GM23248 (cell line): ENCODE measurements at places on chromosomes 4 and X. TPM values are rescaled to one million over a fixed set of nuclear protein-coding genes. Genes with fewer than 3 reads are reported as not detected.

GRCh38 chr4:170721812-170722373 lies 632.1 kb upstream of the AADAT start:
- no peak for DNase-seq

DNA sequence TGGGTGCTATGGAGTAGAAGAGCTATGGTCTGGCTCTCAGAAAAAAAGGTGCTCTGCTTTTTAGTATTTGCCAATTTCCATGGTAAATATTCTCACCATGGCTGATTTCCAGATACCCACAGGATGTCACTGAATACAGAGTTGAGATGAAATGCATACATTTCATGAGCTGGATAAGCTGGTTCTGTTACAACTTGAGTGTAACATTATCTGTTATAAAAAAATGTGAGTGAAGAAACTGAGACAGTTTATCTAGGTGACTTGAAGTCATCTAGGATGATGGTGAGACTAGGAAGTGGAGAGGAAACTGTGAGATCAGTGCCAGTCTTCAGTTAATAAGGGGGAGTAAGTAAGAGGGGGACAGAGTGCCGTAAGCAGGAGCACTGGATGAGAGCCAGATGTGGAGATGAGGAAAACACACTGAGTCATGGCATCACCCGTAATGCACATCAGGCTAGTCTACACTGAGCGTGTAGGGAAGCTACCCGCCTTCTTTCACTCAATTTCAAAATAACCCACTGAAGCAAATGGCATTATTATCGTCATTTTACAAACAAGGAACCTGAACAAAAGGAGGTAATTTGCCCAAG lies 5.0 kb downstream of the HPSE start:
- peak; percentile 56 for DNase-seq

DNA sequence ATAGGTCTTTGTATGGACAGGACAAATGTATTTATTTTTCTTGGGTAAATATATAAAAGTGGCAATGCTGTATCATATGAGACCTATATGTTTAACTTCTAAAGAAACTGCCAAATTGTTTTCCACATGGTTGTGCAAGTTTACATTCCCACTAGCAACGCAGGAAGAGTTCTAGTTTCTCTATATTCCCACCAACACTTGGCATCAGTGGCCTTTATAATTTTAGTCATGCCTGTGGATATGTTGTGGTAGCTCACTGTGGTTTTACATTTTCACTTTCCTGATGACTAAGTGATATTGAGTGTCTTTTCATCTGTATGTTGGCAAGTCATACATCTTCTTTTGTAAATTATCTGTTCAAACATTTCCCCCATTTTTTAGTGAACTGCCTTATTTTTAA lies 126.0 kb downstream of the EMCN start:
- peak; percentile 58 for DNase-seq

DNA sequence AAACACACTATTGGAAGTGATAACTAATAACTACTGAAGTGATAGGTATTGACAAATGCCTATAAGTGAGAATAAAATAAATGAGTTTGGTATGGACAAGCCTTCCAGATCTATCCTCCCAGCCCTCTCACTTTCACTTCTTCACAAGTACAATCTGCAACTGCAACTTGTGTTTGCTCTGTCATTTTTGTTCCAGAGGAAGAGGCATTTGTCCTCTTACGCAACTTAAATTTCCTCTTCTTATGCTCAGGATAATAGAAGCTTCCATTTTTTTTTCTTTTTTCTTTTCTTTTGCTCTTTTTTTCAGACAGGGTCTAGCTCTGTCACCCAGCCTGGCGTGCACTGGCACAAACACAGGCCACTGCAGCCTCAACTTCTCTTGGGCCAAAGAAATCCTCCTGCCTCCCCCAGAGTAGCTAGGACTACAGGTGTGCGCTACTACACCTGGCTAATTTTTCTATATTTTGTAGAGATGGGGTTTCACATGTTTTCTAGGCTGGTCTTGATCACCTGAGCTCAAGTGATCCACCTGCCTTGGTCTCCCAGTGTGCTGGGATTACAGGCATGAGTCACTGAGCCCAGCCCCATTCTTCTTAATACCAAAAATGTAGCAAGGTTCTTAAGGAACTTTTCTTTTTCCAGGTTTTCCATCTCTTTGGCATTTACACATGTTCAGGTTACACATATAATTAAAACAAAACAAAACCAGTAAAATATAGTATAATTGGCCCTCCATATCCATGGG lies 73.1 kb downstream of the PDGFC start:
- DNase-seq, result peak; percentile 26

- DNase-seq, result peak; percentile 0
These were observed 131.7 kb downstream of the EPHA5 start for GRCh38 chr4:65538571-65538970.

DNA sequence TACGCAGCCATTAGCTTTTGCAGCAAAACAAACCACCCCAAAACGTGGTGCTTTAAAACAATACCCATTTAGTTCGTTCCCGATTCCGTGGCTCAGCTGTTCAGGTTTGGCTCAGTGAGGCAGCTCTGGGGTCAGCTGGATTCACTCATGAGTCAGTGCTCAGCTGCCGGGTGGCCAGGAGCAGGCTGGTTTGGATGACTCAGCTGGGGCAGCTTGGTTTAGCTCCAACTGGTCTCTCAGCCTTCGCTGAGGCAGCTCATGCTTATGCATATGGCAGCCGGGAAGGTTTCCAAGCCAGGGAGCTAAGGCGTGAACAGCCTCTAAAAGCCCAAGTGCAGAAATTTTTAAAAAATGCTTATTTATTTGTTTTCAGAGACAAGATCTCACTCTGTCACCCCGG lies 13.3 kb upstream of the CD99 start:
- peak; percentile 100 for DNase-seq

GRCh38 chrX:118189628-118190027 lies 73.0 kb upstream of the KLHL13 start:
- DNase-seq, result no peak

DNA sequence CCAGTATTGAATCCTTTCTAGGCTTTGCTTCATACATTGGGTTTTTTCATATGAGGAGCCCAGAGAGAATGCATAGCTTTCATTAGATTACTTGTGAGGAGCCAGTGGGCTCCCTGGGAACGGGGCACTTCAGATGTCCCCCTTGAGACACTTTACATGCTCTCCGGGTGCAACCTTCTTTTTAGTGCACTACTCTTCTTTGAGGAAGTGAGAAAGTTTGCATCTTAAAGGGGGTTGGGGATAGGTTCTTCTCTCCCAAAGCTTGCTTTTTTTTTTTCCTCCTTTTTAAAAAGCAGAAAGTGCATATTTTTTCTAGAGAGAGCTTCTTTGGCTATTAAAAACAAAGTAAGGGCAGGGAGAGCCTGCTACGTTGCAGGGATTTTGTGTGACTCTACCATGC lies 4.3 kb downstream of the HADH start:
- DNase-seq, result no peak

DNA sequence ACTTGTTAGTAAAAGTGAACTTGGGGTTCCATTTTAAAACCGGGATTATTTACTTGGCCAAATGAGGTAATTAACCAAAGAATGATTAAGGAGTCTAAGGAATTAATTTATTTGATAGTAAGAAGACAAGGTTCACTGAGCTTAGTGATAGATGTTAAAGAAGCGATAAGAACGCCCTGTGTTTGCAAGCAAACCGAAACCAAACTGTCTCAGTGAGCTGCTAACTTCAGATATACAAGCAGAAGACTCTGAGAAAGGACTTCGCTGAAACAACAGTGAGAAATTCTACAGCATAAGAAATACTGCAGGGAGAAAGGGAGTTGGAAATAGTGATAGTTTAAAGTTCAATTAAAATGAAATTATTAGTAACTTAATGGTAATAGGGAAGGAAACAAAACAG lies 37.6 kb upstream of the SHISA3 start:
- peak; percentile 17 for DNase-seq

GRCh38 chrX:30228526-30228925 lies 1.9 kb upstream of the MAGEB3 start:
- DNase-seq, result no peak

DNA sequence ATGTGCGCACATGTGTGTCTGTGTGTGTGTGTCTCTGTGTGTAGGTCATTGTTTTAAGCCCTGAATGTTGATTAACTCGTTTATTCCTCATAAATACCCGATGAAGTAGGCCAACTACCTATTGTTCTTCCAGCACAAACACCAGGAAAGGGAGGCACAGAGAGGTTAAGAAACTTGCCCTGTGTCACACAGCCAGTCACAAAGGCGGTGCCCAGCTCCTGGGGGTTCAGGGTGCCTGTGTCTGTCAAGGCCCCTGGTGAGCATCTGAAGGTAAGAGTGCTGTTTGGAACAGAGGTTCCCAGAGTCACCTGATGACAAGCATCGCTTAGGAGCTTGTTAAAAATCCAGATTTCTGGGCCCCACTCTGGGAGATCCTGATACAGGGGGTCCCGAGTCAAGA lies 18.0 kb upstream of the SH3TC1 start:
- DNase-seq, result no peak

GRCh38 chr4:186946136-186946535 lies 222.5 kb upstream of the FAT1 start:
- no peak for DNase-seq

DNA sequence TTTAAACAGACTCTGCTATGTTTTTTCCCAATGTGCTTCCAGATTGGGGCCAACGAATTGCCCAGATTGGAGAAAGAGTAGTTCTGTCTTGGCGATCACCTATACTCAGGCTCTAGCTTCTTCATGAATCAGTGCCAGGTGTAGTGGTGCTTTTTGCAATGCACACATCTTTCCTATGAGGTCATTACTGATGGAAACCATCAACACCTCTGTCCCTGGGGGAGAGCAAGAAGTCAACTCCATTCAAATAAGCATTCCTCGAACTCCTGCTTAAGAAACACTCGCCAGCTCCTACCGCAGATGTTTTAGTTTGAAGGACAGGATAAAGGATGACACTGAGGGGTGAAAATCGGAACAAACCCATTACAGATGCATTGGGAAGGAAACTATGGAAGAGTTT lies 156.5 kb upstream of the DKK2 start:
- no peak for DNase-seq

GRCh38 chr4:61723492-61723891 lies 523.4 kb downstream of the ADGRL3 start:
- no peak for DNase-seq

DNA sequence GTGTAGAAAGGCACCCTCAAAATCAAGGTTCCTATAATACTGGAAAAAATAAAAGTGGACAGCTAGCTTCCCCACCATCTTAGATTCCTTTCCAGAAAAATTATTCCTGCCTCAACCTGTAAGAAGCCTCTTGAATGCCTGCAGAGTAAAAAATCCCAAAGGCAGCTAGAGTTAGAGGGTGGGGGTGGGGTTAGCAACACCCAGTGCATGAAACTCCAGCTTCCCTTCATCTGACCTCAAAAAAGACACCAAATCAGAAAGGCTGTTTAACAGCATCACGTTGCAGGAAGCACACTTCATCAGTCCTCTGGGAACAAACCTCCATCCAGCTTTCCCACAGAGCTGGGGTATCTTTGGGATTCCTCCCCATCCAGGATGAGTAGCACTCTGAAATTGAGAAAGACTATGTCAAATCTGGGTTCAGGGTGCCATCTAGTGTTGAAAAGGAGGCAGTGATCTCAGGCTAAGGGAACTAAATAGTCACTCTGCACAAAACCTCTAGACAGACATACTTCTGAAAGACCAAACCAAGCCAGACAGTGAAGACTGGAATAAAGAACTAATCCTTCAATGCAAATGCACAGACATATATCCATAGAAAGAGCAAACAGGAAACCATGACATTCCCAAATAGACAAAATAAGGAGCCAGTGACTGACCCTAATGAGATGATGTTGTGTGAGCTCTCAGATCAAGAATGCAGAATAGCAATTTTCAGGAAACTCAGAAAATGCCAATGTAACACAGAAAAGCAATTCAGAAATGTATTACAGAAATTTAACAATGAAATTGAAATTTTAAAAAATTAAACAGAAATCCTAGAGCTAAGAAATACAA lies 97.9 kb downstream of the ARHGEF9 start:
- peak; percentile 68 for DNase-seq

- peak; percentile 59 for DNase-seq
These were observed 78.7 kb downstream of the RBM47 start for GRCh38 chr4:40550948-40551462.

DNA sequence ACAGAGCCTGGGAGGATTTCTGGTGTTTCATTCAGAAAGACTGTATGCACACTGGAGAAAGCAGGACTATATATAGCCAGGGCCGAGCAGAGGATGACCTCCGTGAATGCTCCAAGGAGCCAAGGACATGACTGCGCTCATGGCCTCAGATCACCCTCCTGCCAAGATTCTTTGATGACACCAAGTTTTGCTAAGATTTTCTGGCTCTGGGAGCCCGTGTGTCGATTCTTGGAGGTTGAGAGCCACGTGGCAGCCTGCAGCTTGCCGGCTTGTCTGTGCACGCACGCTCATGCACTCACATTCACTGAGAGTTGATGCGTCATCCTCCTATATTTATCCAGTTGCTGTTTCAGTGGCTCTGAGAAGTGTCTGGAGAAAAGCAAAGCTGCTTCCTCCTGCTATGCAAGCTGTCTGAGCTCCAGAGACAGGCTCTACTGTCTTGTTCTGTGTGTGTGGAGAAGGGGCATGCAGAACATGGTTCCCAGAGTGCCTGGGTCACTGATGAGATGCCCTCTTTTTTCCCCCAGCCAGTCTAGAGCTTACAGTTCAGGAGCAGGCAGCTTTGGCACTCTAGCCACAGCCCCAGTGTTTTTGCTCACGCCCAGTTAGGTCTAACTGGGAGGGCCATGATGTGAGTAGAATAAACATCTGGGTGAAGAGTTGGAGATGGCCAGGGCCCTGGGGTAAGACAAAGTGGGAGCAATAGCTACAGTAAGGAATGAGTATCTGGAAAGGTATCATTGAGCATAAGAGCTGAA lies 64.9 kb upstream of the SCOC start:
- DNase-seq, result peak; percentile 100

DNA sequence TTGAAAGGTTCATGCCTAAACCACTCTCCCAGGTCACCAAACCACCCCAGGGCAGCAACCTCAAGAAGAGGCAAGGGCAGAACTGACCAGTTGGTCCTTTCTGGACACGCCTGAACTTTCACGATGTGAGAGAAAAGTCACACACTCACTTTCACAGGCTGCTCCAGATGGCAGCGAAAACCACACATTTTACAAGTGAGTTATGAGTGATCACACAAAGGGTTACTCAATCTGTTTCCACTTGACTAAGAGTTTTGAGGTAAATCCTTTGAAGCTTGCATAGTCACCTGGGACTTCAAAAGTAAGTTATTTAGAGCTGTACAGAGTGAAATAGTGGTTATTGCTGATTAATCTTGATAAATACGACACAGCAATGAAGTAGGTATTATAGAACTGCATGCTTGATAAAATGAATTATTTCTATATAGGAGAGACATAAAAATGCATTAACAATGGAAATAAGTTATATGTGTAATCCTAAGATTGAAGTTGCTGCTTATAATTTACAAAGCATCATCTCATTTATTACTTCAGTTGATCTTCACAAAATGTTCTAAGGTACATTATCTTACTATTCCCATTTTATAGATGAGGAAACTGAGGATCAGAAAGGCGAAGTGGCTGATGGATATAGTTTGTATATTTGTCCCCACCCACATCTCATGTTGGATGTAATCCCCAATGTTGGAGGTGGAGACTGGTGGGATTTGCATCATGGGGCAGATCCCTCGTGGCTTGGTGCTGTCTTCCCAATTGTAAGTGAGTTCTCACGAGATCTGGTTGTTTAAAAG lies 103.0 kb upstream of the KLF3 start:
- no peak for DNase-seq

- DNase-seq, result no peak
These were observed 1.1 kb downstream of the CRMP1 start for GRCh38 chr4:5891563-5892322.

GNPDA2 gene
- polyA plus RNA-seq, result 38.0 and 40.7 TPM in 2 replicates

ENPEP gene
- polyA plus RNA-seq, result 0.11 and 0.44 TPM in 2 replicates

IL2RG gene
- polyA plus RNA-seq, result 0.23 and 0.53 TPM in 2 replicates

GAGE12J gene
- not detected in 2 replicates for polyA plus RNA-seq

PPP1R2C gene
- polyA plus RNA-seq, result not detected in 2 replicates

CT47C1 gene
- not detected in 2 replicates for polyA plus RNA-seq

PCSK1N gene
- 1.4 and 2.1 TPM in 2 replicates for polyA plus RNA-seq

IL21 gene
- not detected in 2 replicates for polyA plus RNA-seq

TMEM47 gene
- 146 and 152 TPM in 2 replicates for polyA plus RNA-seq
